ENCODE measurements at places on chromosomes 5 and 9. TPM values are rescaled to one million over a fixed set of nuclear protein-coding genes. Genes with fewer than 3 reads are reported as not detected.

- H3K4me1 ChIP-seq, result peaks cover 11% of the 10 kb centered on the region
- no peak for DNase-seq
- peak overlapping the region; percentile 14 for H3K27ac ChIP-seq
These were observed 80.7 kb downstream of the PTPDC1 start for GRCh38 chr9:94164806-94165549.

The KIF24 gene
- total RNA-seq, result 0.69 TPM

The C5orf52 gene
- not detected for total RNA-seq

- no peak for DNase-seq
- H3K4me3 ChIP-seq, result no peak overlapping the region
- no peaks in the 10 kb centered on the region for H3K27me3 ChIP-seq
- no peak overlapping the region for H3K27ac ChIP-seq
- no peaks in the 10 kb centered on the region for H3K4me1 ChIP-seq
These were observed 75.4 kb upstream of the SHB start for GRCh38 chr9:38144421-38144820.

GRCh38 chr5:38257308-38258041 lies 884 bp upstream of the EGFLAM start:
- no peak overlapping the region for H3K27ac ChIP-seq
- no peak for DNase-seq
- no peaks in the 10 kb centered on the region for H3K36me3 ChIP-seq
- H3K27me3 ChIP-seq, result peaks cover 6% of the 10 kb centered on the region
- peaks cover 8% of the 10 kb centered on the region for H3K4me1 ChIP-seq
- H3K4me3 ChIP-seq, result peak overlapping the region; percentile 51

GRCh38 chr5:124661317-124662141 lies 84.9 kb downstream of the ZNF608 start:
- peak; percentile 36 for DNase-seq
- H3K36me3 ChIP-seq, result no peaks in the 10 kb centered on the region
- no peaks in the 10 kb centered on the region for H3K27me3 ChIP-seq
- peaks cover 76% of the 10 kb centered on the region for H3K4me1 ChIP-seq
- H3K27ac ChIP-seq, result peak overlapping the region; percentile 41

DNA sequence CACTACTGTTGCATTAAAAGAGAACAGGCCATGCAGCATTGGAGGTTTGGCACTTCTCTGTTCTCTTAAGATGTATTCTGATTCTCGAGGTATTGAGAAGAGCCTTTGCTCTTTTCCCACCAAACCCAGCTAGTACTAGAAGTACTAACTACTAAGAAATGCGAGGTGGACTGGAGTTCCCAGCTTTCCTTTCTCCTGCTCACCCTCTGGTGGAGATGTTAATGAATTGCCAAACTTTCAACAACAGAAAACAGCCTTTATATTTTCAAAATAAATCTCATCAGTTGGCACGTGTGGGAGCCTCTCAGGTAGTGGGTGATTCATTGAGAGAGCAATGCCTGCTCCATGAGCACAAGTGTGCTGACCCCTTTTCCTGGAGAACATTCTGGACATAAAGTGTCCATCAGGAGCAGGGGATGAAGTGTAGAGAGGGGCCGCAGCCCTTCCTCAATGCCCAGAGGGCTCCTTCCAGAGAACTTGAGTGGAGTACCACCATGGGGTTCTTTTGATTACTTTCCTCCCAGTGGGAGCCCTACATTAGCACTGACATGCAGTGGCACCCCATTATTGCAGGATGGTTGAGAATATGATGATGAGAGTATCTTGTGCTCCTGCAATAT lies 45.7 kb downstream of the TMEM174 start:
- DNase-seq, result no peak
- H3K27me3 ChIP-seq, result peaks cover 3% of the 10 kb centered on the region
- H3K4me1 ChIP-seq, result no peaks in the 10 kb centered on the region

DNA sequence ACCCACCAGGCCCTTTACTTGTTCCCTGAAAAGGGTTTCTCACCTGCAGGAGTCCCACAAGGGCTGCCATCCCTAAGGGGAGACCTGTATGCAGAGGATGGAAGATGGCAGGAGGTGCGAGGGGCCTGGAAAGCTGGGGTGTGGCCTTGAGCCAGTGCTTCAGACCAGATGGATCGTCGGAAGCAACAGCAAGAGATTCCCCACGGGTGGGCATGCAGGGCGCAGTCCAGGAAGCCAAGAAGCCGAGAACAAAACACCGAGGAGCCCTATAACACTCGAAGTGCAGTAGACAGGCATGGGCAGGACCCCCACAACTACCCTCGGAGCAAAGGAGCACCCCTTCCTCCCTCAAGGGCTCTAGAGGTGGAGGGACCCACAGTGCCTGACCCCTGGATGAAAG lies 24.7 kb upstream of the FRRS1L start:
- H3K36me3 ChIP-seq, result no peaks in the 10 kb centered on the region
- no peak for DNase-seq
- no peaks in the 10 kb centered on the region for H3K27me3 ChIP-seq

DNA sequence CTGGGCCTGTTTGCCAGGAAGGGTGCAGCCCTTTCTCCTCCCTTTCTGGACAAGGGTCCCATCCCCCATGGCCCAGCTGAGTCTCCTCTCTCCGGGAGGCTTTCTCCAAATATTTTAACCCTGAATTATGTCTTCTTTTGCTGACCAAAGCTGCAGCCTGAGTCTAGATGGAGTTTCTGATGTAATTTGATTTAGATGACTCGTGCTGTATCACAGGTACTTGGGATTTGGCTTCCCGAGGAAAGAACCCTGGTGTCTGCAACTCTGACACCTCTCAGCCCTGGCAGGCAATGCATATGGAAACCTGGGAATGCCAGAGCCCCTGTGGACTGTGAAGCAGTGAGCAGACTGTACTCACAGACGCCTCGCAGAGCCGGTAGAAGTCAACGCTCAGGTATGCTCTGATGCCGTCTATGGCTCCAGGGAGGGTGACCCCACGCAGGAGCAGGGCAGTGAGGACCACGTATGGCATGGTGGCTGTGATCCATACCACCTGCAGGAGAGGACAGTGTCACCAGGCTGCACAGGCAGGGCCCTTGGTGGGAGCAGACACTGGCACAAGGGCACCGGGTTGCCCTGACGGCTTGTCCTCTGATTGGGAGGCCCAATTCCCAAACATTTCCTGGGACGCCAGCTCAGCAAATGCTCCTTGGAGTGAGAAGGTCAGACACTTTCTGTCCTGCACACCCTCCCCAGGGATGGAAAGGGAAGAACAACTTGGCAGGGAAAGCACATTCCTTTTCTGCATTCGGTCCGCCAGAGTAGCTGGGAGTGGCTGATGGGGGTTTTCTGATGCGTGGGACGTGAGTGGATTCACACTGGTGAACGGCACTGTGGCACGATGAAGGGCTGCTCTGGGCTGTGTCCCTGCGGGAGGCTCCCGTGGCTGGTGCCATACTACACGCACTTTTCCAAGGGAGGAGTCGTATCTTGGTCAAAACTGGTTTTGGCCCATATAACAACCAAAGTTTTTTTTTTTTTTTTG lies 24.7 kb downstream of the SLC6A3 start:
- H3K4me1 ChIP-seq, result no peaks in the 10 kb centered on the region
- H3K27ac ChIP-seq, result no peak overlapping the region
- no peaks in the 10 kb centered on the region for H3K27me3 ChIP-seq
- H3K36me3 ChIP-seq, result no peaks in the 10 kb centered on the region
- peak; percentile 36 for DNase-seq
- H3K4me3 ChIP-seq, result no peak overlapping the region

DNA sequence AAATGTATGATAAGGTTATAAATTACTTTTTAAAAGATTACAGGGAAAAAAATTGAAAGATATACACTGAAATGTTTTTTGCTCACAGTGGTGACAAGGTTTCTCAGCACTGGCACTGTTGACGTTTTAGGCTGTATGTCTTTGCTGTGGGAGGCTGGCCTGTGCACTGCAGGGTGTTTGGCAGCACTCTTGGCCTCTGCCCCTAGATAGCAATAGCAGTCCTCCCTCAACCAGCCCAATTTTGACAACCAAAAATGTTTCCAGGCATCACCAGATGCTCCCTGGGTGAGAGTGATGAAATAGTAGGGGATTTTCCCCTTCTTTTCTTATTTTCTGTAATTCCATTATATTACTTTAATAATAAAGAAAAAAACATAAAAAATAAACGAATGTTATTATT lies 3.3 kb downstream of the CD274 start:
- no peaks in the 10 kb centered on the region for H3K27me3 ChIP-seq
- no peak overlapping the region for H3K4me3 ChIP-seq
- DNase-seq, result no peak

All from pancreas (tissue), 10 donors.